Psoas muscle (tissue), 8 donors: ENCODE measurements at places on chromosomes 1 and 21.

- DNase-seq: no peak
Observed at GRCh38 chr1:65469889-65470340, 49.4 kb downstream of the LEPR start.

DNA sequence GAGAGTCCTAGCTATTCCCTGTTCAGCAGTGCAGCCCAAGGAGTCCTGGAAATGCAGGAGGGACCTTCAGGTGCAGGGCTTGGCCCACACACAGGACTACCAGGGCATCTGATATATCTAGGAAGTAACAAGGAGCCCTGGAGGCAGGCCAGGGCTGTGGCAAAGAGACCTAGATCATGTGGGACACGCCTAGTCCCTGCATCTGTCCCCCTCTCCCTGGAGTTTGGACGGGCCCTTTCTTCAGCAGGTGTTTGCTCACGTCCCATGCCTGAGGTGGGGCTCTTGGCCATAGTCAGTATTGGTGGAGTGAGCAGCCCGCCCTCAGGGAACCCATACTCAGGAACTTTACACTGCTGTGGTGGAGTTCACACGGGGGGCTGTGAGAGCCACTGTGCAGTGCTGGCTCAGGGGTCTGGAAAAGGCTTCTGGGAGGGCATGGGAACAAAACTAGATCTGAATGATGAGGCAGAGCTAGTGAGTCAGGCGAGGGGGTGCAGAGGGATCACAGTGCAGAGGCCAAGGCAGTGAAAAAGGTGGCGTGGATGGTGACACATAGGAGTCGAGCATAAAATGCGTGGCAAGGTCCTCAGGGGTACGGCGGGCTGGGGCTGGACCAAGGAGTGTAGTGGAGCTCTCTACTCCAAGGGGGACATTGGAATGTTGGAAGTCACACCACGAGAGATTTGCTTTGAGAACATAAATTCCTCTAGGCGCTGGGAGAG lies 25.6 kb downstream of the TMEM53 start:
- DNase-seq: peak; percentile 42

DNA sequence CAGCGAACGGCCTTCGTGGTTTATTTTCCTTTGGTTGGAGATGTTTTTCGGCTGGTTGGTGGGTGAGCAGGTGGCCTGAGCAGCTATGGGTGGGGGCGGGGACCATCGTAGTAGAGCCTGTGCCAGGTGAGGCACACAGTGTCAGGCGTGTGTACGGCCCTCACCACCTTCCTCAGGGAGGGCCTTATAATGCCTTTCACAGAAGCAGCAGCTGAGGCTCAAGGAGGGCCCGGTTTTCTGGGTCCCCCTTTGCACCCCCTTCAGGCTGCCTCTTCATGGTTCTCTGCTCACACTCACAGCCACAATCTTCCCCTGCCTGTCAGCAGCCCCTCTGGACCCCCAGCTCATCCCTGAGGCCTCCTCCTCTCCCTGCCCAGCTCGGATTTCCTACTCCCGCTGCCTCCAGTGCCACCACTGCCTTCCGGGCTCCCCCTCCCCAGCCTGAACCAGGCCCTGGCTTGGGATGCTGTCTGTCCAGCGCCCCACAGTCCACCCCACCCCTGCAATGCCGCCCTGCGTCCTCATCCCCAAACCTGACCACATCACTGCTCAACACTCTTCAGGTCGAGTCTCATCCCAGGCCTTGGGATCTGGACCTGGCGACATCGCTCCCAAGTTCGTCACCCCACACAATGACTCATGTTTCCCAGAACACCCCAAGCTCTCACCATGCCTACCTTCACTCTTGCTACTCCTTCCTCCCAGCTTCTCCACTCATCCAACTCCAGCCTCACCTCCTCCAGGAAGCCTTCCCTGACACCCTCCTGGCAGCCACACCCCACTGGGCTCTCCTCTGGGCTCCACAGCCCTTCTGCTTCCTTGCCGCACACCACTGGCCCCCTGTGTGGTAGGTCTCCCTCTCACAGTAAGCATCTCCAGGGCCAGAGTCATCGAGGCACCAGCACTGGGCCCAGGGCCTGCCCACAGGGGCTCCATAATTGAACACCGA lies 53.9 kb downstream of the DMRTB1 start:
- DNase-seq: no peak

DNA sequence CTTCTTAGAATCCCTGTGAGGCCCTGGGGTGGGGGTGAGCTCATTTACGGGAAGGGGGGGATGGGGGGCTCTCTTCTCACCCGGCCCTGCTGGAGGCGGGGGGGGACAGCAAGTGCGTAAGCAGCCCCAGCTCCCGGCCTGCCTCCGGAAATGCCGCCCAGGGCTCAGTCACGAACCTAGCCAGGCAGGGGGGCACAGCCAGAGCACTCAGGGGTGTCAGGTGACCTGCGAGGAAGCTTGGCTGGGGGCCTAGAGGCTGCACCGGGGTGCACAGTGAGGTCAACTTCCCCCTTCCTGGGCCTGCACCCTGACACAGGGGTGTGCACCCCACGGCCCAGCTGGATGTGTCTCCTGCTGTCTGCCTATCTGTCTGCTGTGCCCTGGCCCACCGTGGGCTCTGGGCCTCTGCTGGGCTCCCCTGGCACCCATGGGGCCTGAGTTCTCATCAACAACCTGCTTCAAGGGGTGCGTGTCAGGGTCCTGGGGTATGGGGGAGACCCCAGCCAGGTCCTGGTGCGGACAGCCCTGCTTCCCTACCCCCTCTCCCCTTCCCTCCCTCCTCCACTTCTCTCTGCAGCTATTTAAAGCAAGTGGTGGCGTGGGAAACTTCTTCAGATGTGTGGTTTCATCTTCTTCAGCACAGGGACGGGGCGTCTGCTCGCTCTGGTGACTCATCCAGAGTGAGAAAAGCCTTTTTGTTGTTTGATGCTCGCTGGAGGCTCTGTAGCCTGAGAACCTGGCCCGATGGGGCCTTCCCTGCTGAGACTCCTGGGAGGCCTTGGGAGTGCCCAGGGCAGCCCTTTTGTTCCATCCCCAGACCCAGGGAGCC lies 92.5 kb upstream of the RUNX3 start:
- DNase-seq: peak; percentile 53

- DNase-seq: no peak
Observed at GRCh38 chr1:113388621-113389358, 1.5 kb upstream of the MAGI3 start.

- DNase-seq: no peak
Observed at GRCh38 chr1:198657550-198658064, 18.8 kb downstream of the PTPRC start.

DNA sequence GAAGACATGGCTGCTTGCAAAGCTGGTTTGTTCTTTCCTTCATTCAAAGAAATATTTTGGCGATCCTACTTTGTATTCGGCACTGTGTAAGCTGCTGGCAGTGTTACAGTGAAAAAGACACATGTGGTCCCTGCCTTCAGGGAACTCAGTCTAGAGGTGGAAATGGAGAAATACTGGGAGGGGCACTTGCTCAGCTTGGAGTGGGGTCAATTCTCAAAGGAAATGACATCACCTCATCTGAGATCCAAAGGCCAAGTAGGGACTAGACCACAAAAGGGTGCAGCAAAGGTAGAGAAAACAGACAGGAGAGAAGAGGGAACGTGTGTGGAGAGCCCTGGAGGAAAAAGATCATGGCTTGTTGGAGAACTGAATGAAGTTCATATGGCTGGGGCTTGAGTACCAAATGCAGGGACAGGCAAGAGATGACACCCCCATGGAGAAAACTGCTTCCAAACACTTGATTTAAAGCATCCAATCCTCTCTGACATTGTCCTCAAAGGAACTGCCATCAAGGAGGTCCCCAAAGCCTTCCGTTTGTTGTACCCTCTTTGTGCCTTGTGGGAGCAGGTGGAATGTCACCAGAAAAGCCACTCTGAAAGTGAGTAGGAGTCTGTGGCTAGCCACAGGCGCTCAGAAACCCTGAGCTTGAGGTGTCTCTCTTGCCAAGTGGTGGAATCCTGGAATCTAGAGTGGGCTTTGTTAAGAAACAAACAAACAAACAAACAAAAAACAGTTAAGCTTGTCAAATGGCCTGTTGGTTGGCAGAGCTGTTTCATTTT lies 48.3 kb upstream of the TDRD10 start:
- DNase-seq: no peak

DNA sequence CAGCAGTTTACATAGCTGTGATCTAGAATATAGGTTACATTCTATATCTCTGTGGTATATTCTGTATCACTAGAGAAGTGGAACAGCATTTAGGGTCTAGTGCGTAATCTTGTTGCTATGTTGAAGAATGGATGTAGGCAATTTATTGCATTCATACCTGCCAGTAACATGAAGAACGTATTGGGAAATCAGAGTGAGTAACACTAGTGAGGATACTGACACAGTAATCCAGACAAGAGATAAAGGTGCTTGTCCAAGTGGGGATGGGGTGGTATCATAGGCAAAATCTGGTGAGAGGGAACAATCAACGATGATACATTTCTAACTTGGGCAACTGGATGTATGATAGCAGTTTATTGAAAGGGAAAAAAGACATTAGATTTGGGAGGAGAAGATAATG lies 9.8 kb downstream of the PPP2R5A start:
- DNase-seq: no peak

DNA sequence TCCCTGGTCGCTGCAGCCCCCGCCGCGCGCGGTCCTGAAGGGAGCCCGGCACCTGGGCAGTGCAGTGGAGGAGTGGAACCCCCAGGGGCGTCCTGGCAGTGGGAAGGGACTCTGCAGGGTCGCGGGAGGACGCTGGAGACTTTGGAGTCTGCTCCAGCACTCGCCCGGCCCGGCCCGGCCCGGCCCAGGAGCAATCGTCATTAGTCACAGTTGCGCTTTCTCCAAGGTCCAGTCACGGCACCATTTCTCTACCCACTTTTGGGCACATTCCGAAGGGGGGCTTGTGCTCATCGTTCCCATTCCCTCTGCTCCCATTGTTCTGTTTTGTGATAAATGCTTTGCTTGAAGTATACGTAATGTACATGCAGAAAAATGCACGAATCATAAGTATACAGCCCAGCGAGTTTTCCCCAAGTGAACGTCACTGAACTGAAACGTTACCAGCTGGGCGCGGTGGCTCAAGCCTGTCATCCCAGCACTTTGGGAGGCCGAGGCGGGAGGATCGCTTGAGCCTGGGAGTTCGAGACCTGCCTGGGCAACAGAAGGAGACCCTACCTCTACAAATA lies 999 bp downstream of the THAP3 start:
- no peak for DNase-seq

- DNase-seq: no peak
Observed at GRCh38 chr1:78894811-78895210, 111.7 kb downstream of the ADGRL4 start.

GRCh38 chr1:25198663-25199252 lies 33.5 kb downstream of the SYF2 start:
- DNase-seq: no peak

- DNase-seq: no peak
Observed at GRCh38 chr1:109975718-109976117, 8.8 kb upstream of the AHCYL1 start.

DNA sequence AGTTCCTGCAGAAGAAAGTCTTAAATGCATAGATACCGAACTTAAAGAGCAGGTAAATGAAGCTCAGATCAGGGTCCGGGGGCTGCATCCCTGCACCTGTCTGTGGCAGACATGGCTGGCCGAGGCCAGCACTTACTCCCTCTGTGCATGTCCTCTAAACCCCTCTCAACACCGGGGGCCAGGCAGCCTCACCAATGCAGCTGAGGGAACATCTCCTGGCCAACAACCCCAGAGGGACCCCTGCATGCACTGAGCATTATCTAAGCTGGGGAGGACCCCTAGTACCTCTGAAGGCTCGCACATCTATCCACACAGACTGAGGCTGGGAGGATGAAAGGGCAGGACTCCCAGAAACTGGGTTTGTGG lies 18.4 kb downstream of the TTC34 start:
- DNase-seq: peak; percentile 2

DNA sequence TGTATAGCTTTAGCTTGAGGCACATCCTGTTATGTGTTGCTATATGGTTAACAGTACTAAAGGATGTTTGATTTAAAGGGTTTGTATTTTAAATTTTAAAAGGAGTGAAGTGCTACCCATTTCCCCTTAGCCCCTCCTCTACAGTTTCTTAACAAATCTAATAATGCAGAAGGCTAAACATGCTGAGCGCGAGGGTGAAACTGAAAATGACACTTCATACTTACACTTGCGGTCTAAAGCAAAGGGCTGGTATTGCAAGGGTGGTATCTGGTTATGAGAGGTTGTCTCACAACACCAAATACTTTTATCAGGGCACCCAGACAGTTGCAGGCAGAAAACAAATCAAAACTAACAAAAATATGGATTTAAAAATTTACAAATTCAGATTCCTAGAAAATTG lies 172.3 kb downstream of the SIPA1L2 start:
- DNase-seq: no peak

DNA sequence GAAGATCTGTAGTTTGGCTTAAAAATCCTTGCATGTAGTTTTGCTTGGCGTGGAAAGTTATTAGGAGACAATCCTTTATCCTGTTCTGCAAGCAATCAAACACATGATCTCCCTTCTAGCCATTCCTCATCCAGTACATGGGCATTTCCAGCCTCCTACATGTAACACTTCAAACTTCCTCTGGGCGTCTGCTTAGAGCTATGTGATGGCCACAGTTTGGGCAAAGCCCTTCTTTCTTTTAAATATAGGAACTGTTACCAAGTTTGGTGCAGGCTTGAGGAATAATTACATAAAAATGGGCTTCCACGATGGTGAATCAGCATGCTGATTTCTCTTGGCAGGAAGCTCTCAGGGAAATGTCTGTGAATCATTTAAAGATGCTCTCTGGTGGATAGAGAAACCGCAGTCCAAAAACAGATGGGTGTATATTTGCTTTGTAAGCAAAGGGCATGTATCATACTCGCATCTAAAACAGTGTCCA lies 176.9 kb upstream of the FMN2 start:
- DNase-seq: no peak

- no peak for DNase-seq
Observed at GRCh38 chr1:18936814-18937481, 19.5 kb downstream of the IFFO2 start.

GRCh38 chr1:30534551-30534940 lies 188.8 kb downstream of the MATN1 start:
- no peak for DNase-seq

DNA sequence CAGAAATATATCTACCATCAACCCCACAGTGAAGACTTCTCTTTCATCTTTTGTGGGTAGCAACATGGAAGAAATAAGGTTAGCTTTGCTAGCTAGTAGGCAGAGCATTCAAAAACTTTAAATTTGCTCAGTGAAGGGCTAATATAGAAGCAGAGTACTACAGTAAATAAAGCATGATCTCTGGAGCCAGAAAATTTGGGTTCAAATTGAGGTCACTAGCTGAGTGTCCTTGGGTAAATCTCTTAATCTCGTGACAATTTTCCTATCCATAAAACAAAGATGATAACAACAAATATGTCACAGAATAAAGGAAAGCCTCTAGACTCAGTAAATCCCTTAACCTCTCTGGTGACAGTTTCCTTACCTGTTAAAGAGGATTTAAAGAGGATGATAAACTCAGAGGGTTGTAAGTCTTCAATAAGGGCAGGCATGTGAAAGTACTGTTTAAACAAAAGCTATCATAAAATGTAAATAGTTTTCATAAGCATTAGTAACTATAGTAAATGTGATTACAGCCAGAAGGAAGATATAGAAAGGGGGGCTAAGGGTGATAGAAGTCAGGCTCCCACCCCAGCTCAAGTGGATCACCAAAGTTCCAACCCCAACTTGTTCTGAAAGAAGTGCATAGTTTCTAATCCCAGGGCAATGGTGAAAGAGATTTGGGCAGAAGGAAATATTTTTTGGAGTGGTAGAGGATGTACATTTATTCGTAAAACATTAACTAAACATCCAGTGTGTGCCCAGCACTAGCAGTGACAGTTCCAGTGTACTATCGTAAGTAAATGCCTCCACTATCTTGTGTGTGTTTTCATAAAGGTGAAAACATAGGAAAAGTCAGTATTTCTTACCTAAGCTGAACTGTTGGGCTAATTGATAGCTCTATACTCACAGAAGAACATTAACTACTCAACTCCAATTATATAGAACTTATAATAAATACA lies 24.8 kb downstream of the TM2D1 start:
- no peak for DNase-seq
